Inflammatory macrophage treated with lipopolysaccharide for 1 hour (primary cell): ENCODE measurements at places on chromosomes 5 and 9.
A peak's percentile ranks its signal among the peaks of the same experiment; 100 is the strongest.

DNA sequence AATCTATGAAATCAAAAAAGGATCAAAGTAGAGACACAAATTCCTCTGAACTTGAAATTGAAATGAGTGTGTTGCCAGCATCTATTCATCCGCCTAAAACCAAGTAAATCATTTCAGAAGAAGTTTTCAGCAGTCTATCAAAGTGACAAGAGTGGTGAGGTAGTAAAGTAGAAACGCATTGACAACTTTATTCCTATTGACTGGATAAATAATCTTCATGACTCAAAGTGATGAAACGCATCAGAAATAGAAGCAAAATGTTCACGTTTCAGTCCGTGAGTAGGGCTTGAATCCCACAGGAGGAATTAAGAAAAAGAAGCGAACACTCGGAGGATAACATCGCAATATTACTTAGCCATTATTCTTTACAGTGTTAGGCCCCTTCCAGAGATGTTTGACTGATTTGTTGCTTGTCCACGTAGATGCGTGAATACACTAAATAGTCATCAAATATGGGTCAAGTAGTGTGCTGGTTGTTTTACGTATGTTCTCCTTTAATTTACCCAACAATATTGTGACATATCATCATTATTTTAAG, 314.4 kb downstream of the PLK2 start:
- DNase-seq = no peak

DNA sequence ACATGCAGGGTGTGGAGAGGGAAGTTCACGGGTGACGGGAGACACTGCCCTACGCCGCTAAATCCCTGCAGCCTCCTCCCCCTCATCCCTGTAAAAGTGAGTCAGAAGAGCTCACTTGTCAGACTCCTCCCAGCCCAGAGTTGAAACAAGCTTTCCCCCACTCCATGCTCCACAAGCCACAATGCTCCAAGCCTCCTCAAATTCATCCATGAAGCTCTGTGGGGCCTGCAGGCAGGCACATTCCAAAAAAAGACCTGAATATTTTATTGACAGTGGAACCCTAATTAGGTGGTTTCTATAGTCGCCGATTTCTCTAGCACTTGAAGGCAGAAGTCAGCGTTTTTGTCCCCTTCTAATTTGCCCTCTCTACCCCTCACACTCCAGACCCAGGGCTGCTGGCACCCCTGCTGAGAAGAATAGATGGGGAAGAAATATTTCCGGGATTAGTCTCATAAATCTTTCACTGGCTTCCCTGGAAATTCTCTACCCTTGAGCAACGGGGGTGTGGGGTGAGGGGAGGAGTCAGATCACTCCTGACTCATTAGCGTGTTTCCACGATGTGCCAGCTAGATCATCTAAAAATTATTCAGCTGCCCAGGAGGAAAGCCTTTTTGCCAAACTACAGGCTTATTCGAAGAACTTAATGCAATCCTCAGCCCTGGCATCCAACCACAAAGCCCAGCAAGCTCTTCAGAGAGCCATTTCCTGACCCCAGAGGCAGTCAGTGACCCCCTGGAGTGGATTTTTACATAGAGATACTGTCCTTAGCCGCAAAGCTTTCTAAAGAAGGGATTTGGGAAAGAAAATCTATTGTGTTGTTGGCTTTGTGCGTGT, 97.1 kb downstream of the ENC1 start:
- DNase-seq = peak; percentile 79

DNA sequence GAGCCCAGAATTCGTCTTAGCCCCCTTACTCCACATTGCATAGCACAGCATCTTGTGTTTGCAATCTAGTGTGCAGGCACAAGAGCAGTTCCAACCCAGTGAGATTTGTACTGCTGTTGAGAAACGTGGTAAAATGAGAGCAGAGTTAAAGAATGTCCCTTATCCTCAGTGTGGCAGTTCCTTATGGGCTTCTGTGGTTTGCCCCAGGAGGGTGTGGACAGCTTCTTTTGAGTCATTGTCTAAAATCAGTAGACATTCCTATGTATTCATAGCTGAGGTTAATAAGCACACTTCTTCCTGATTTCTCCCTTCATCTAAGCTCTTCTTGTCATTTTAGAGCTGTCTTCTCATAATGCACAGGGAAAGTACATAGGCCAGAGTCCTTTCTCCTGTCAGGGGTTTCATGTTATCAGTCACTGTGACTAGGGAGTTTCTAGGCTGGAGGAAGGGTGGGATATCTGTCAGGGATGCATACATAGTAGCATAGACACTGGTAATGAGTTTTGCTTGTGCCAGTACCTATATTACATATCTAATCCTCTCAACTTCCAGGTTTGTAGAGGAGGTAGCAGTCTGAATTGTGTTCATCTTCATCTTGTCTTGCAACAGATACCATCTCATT, 2.0 kb upstream of the CAVIN4 start:
- DNase-seq = no peak

- no peak for DNase-seq
Observed at GRCh38 chr5:31614151-31615020, 24.5 kb upstream of the PDZD2 start.

GRCh38 chr5:132472431-132472830, 18.1 kb downstream of the IRF1 start:
- no peak for DNase-seq

- DNase-seq = no peak
Observed at GRCh38 chr9:129422032-129422842, 198.7 kb downstream of the C9orf50 start.

GRCh38 chr5:174545926-174546325, 178.5 kb upstream of the MSX2 start:
- DNase-seq = no peak

DNA sequence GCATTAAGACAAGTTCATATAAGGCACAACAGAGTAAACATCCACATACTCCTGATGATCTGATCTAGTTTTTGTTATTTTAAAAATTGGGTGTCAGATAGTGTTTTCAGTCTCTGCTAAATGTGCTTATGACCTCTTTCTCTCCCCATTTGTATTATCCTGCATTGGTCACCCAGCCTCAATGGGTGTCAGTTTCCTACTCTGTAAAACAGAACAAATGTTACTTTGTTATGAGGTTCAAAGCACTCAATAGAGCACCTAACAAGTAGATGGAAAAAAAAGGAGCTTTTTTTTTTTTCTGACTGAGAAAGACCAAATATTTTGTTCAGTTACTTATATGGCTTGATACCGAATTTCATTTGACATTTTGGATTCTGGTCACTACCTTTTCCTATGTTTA, 33.6 kb upstream of the RASGRF2 start:
- no peak for DNase-seq

- no peak for DNase-seq
Observed at GRCh38 chr9:111414406-111414805, 69.8 kb downstream of the ECPAS start.

GRCh38 chr9:18467696-18468095, 6.3 kb upstream of the ADAMTSL1 start:
- no peak for DNase-seq

DNA sequence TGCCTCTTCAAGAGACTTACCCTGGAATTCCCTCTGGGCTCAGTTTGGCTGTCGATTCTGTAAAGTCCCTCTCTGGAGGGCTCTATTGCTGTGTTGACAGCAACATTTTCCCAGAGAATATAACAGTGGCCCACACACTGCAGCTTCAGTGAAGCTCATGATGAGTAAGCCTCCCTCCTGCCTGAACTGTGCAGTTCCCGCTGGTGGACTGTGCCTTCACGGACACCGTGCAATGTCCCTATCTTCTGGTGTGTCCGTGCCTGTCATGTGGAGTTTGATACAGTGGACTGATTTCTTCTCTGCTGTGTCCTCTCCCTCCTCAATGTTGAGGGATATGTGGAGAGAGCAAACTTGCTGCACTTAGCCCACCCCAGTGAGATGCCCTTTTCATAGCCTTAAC, 109.0 kb downstream of the NTRK2 start:
- no peak for DNase-seq

DNA sequence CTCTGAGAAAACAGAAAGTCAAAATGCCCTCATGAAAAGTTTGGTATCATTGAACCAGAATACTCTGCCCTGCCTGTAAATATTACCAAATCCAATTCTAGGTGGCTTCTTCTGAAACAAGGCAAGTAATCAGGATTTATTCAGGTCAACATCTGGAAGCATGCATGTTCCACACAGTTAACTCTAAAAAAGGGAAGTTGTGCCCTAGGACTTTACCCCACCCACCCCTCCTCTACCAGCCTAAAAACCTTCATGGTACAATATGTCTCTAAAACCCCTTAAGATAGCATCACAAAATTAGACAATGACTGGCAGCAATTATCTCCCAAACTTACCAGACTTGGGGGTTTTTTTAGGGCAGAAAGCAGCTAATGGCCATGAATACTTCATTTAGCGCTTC, 414.8 kb upstream of the SLC30A5 start:
- no peak for DNase-seq

GRCh38 chr9:134994926-134995791, 77.4 kb upstream of the FCN1 start:
- DNase-seq = no peak

DNA sequence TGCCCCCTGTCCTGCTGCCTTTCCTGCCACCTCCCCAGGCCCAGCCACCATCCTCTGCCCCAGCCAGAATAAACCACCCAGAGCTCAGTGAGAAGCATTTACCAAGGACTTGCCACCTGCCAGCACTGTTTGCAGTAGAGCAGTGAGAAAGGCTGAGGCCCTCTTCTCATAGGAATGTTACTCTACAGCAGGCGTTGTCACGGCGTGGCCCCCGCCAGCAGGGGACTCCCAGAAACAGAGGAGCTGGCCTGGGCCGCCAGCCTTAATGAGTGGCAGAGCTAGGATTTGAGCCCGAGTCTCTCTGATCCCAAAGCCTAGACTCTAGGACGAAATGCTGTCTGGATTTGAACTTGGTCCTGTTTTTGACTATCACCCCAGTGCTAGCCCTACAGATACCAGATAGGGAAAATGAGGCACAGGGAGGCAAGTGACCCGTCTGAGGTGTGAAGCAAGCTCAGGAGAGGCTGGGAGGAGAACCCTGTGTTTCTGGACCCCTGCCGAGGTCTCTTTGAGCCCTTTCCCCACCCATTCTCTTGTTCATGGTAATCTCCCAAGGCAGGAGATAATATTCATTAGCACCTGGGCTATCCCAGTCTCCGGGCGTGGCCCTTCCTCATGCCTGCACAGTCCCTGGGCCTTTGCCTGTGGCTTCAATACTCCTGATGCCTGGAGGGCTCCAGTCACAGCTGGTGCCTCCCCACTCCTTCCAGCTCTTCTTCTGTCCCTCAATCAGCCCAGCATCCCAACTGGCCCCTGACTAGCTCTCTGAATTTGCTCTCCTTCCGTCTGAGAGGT, 30.7 kb downstream of the HRH2 start:
- DNase-seq = no peak

GRCh38 chr5:158967541-158967940, 132.2 kb downstream of the EBF1 start:
- DNase-seq = peak; percentile 97

DNA sequence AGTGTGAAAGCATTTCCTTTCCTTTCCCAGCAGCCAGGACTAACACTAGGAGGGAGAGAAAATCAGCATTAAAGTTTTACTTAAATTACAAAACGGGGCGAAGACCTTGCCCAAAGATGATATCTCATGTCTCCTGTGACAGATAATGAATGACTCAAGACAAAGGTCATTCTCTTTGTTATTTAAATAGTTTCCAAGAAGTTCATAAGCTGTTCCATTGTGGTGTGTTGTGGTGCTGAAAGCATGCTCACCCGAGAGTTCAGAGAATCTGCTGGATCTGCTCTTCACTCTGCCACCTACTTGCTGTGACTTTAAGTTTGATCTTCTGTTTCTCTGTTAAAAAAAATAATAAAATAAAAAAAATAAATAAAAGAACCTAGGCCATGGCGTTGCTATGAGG, 265.9 kb upstream of the NR4A3 start:
- DNase-seq = no peak

DNA sequence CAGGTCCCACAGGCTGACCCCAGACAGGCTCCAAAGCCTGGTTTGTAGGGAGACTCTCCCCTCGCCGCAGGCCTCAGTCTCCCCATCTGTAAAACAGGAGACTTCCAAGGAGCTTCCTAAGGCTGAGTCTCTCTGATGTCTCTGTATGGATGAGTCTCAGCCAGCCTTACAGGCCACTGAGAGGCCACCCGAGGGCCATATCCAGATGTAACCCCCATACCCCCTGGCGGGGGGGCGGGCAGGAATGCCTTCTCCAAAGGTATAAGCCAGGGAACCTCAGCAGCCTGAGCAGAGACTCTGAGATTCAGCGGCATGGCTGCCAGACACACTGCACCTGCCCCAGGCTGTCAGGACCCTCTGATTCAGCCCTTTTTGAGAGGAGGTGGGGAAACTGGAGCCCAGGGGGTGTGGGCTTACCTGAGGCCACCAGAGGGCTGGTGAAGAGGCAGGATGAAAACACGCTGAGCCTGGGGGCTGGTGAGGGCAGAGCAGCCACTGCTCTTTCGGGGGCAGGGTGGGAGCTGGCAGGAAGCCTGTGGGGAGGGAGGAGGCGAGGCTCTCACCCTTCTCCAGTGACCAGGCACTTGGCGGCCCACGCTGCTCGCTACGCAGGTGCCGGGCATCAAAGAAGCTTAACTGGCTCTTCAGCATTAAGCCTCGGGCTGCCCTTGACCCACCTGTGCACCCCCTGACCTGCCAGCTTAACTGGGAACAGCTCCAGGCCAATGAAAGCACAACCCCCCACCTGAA, 5.5 kb upstream of the SUSD3 start:
- no peak for DNase-seq

GRCh38 chr5:92809855-92810465, 771.1 kb downstream of the NR2F1-AS1 start:
- DNase-seq = no peak

DNA sequence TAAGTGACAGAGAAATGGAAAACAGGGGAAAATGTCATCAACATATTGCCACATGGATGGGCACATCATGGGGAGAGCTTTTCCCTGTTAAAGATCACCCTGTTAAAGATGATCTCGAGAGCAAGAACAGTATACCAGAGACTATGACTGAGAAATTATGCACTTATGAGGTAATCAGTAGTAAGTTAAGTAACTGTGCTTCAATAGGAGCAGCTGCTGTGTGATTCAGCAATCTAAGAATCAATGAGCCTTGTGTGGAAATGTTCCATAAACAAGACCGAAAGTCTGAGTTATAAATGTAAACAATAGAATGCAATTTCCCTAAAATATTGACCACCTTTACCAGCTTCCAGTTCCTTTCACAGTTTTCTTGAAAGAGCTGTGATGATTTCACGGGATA, 582.3 kb downstream of the CAAP1 start:
- DNase-seq = no peak

DNA sequence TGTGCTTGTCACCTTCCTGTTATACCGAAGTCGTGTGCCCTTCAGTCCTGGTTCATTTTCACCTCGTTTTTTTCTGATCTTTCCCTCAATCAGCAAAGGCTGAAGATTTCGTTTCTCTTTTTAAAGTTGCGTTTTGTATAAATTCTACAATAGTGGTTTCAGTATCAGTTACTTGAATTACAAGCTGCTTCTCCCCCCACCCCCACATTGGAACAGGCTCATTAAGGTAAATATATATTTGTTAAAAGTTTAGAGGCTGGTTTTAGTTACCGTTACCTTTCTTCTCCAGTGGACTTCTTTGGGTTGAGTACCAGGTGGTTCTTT, 881 bp downstream of the SUB1 start:
- no peak for DNase-seq

- no peak for DNase-seq
Observed at GRCh38 chr5:39226100-39226451, 6.7 kb upstream of the FYB1 start.
